K562 (cell line): ENCODE measurements at places on chromosomes 12 and 14. TPM values are rescaled to one million over a fixed set of nuclear protein-coding genes. Genes with fewer than 3 reads are reported as not detected.

Gene SDR9C7
- not detected in 2 replicates for total RNA-seq

Gene DLGAP5
- total RNA-seq: 55.7 and 56.0 TPM in 2 replicates

Gene NEDD8
- total RNA-seq: 139 and 142 TPM in 2 replicates

Gene GRIN2B
- total RNA-seq: not detected in 2 replicates

Gene PTPRO
- 0.22 TPM in 1 of 2 replicates, not detected in the other for total RNA-seq

Gene TSPAN19
- total RNA-seq: not detected in 2 replicates

Gene FAM181A
- not detected in 2 replicates for total RNA-seq

Gene HSPB8
- 0.13 TPM in 1 of 2 replicates, not detected in the other for total RNA-seq

GRCh38 chr14:20427231-20428009 is 8.5 kb downstream of the KLHL33 start:
- peak; percentile 34 for DNase-seq

DNA sequence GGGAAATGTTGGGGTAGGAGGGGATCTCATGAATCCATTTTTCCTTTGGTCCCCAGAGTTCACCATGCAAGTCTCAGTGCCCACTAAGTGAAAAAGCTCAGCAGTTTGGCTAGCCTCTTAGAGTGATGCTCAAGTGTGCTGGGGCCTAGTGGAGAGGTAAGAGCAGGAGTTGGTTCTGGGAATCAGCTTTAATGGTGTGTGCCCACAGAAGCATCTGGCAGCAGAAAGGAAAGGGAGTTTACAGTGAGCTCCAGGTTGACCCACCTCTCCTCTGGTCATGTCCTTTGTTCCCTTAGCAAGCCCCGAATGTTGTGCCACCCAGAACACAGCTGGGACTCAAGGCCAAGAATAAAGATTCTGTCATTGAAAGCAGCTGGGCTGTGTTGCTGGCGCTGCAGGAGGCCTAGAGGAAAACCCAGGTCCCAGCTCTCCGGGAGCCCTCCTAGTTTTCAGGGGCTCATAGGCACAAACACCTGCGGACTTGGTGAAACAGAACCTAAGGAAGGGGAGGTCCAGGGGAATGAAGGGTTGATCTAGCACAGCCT is 320.8 kb downstream of the ZFP36L1 start:
- DNase-seq: no peak

DNA sequence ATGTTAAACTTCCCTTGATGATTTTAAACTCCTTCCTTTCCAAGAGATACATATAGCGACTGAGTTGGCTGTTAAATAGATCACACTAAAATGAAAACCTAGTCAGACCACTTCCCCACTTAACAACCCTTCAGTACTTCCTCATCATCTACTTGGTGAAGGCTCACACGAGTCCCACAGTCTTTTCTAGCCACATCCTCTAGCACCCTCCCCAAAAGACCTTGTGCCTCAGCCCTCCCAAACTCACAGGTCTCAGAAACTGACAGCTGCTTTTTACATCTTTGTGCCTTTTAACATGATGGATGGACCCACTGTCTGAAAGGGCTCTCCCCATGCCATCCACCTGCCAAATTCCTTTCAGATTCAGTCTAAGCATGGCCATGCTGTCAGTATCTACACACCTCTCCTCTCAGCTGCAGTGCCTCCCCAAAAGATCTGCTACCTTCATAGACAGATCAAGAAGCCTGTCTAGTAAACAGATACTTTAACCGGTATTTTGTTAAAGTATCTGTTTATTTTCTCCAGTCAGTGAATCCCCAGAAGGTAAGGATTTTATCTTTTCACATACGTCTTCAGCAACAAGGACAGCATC is 65.1 kb upstream of the GPHB5 start:
- DNase-seq: no peak

DNA sequence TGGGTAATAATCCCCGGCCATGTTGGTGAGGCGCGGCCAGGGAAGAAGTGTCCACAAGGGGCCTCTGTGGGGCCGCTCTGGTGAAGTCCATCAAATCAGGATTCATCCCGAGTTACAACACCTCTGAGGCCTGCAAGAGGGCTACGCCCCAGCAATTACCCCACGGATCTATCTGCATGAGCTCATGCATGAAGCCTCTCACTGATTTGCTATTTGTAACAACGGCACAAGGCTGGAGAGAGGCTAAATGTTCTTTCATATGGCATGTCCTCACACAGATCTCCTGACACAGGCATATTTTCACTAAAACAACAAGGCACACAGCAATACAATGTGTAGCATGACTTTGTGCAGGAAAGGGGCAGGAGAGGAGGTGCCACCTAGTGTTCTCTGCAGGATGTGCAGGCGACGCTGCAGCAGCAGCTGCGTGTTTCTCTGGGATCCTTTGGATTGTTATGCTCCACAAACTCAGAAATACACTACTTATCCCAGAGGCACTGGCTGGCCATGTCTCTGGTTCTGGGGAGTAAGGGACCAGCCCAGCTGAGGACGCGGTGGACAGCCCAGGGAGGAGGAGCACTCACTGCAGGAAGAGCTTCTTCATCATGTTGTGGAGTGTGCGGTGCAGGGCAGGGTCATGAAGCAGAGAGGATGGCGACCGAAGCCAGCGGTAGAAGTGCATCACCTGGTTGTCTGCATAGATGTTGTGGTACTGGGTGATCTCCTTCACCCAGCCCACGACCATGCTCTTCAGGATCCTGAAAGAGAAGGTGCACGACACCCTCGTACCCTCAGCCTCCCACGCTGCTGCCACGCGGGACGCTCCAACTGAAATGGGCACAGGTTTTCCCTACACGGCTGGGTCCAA is 20.2 kb downstream of the P2RX2 start:
- peak; percentile 46 for DNase-seq

GRCh38 chr14:68603533-68604360 is 189.1 kb downstream of the ZFP36L1 start:
- DNase-seq: no peak

DNA sequence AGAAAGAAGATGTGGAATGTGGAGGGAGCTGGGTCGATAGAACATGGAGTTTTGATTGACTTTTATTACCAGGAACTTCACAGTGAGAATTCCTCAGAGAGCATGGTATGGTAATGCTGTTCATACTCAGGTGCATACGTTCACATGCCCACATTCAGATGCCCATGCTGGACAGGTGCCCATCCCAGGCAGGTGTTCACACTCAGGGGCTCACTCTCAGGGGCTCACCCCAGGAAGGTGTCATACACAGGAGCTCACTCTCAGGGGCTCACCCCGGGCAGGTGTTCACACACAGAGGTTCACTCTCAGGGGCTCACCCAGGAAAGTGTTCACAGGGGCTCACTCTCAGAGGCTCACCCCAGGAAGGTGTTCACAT is 360.0 kb upstream of the SFSWAP start:
- DNase-seq: no peak

DNA sequence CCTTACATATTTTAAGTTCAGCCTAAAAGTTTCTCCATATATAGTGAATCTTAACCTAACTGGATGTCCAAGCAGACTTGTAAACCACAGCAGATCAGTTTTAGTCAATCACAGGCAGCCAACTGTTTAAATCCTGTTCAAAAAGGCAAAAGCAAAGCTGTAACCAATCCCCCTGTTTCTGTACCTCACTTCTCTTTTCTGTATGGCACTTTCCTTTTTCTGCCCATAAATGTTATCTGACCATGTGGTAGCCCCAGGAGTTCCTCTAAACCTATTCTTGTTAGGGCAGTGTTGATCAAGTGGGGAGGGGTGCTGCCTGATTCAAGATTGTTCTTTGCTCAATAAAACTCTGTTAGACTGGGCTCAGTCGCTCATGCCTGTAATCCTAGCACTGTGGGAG is 8.5 kb upstream of the DACT1 start:
- no peak for DNase-seq

DNA sequence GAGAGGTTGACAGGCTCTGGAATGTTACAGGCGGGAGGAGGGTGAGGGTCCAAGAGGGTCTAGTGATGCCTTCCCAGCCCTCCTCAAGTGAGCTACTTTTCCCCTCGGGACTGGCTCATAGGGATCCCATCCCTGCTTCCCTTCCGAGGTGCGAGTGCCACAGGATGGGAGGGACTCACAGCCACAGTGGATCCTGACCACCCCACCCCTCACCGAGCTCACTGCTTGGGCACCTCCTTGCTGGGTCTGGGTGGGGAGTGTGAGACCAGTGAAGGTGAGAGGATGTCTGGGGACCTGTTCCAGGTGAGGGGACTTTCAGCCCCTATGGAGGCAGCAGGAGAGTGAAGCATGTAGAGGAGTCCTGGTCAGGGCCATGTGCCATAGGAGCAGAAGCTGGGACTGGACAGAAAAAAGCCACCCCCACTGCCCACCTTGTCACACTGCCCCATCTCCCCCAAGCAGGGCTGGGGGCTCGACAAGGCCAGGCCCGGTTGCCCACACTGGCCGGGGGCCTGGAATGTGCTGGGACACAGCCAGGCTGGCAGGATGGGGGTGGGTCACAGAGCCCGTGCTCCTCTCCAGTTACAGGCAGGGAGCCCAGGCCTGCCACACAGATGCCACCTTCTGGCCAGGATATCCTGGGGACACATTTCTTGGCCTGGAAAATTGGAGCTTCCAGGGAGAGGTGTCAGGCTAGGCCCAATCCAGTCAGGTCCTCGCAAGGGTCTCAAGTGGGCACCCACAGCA is 1.7 kb upstream of the TNS2 start:
- no peak for DNase-seq

DNA sequence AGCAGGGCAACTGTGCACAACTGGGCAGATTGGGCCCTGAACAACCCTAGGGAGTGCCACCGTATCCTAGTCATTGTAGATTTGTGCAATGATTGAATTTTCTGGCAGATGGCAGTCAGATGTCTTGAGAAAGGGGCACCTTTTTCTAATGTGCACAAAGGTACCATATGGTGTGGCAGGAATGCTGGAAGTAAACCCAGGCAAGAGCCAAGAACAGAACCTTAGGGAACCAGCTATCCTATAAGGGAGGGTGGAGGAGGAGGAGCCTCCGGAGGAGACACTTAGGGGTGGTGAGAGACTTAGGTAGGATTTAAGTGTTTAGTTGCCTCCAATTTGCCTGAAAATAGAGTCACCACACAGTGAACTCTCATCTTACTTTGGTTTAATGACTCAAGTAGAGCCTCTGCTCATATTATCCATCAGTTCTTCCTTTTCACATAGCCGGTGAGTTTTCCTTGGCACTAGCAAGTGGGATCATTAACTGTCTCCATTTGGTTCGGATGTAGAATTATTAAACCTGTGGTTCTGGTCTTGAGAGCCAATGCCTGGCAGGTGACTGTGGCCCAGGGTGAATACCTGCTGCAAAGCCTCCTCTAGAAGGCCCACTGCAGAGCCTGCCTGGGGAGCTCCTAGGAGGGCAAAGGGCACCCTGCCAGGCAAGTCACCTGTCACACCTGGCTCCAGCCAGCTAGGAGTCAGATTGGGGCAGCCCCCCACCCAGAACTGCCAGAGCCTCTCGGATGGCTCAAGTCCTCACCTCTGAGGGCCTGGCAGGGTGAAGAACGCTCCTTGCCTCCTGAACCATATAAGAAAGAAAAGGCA is 184.4 kb upstream of the HIF1A start:
- DNase-seq: no peak

DNA sequence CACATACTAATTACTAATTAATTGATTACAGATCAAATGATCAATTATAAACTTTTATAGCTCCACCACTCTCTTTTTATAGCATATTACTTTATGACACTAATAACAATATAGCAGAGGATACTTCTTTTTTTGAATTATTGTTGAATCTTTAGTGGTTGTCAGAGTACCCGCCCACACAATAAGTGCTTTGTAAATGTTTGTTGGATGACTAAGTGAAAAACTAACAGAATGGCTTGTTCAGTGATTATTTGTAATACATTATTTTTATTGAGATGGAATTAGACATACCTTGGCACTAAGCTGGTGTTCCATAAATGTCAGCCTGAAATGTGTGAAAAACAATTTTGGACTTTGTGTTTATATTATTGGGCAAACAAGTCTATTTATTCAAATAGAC is 670.5 kb upstream of the ATXN7L3B start:
- DNase-seq: no peak

- peak; percentile 87 for DNase-seq
Observed at GRCh38 chr14:102508410-102508773, 1.2 kb downstream of the ANKRD9 start.

GRCh38 chr12:131283191-131283861 is 329.6 kb downstream of the ADGRD1 start:
- DNase-seq: no peak

DNA sequence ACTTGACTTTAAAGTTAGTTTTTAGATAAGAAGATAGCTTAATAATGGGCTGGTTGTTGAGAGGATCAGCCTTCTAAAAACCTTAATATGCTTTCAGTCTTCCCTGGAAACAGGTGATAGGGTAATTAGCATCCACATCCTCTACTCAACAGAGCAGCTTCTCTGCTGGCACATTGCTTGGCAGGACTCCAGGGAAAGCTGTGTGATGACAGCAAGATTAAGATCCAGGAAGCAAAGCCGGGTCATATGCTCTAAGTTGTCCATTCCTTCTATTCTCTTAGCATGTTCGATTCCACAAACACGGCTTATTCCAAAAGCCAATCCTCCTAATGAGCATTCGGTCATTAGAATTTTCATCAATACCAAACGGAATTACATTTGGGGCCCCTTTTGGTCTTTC is 87.0 kb downstream of the HMGA2 start:
- DNase-seq: no peak

- no peak for DNase-seq
Observed at GRCh38 chr12:15776532-15776931, 12.7 kb downstream of the EPS8 start.

GRCh38 chr14:35202195-35202594 is 79.8 kb downstream of the PRORP start:
- DNase-seq: no peak

DNA sequence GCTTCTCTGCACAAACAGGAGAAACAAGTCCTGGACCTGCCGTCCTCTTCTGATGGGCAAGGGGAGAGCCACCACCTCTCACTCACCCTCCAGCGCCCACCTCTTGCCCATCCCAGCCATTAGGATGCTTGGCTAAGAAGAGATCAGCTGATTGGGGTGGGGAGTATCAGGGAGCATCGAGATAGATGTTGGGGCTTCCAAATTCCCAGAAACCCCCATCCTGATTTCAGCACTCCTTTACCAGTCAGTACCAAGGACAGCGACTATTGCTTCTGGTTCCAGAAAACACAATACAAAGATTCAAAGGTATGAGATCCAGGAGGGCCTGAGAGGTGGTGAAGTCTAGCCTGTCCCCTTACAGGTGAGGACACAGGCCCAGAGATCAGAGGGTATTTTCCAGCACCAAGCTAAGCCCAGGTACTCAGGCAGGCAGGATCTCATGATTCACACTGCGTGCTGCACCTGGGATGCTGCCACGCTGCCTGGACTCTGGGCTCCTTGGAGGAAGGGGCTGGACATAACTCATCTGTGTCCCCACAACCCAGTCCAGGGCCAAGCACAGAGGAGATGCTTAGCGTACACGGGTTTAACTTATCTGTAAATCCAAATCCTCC is 76.6 kb downstream of the TUNAR start:
- no peak for DNase-seq

DNA sequence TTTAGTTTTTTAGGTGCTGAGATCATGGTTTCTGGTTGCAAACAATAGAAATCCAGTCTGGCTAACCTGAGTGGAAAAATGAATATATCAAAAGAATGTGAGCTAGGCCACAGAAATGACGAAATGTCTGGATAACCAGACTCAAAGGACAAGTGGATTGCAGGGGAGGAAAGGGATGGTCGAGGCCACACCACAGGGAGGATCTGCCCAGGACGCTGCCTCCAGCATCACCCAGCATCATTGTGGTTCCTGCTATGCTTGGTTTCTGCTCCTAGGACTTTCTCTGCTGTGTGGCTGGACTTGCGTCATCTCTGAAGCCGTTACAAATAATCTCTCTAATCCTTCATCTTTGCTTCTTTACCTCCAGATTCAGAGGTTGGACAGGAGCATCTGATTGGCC is 80.4 kb downstream of the TTC8 start:
- no peak for DNase-seq
